Renal cortex interstitium (tissue), 15 donors: ENCODE measurements at places on chromosomes 7 and 10. TPM values are rescaled to one million over a fixed set of nuclear protein-coding genes. Genes with fewer than 3 reads are reported as not detected.

- DNase-seq = no peak
These were observed 125.5 kb downstream of the RNLS start for GRCh38 chr10:88457660-88458059.

GRCh38 chr10:86071145-86071544 lies 295.4 kb downstream of the GRID1 start:
- no peak for DNase-seq

GRCh38 chr10:116877391-116877790 lies 28.1 kb downstream of the ENO4 start:
- DNase-seq = no peak

GRCh38 chr7:80659120-80660055 lies 20.9 kb downstream of the CD36 start:
- no peak for DNase-seq

DNA sequence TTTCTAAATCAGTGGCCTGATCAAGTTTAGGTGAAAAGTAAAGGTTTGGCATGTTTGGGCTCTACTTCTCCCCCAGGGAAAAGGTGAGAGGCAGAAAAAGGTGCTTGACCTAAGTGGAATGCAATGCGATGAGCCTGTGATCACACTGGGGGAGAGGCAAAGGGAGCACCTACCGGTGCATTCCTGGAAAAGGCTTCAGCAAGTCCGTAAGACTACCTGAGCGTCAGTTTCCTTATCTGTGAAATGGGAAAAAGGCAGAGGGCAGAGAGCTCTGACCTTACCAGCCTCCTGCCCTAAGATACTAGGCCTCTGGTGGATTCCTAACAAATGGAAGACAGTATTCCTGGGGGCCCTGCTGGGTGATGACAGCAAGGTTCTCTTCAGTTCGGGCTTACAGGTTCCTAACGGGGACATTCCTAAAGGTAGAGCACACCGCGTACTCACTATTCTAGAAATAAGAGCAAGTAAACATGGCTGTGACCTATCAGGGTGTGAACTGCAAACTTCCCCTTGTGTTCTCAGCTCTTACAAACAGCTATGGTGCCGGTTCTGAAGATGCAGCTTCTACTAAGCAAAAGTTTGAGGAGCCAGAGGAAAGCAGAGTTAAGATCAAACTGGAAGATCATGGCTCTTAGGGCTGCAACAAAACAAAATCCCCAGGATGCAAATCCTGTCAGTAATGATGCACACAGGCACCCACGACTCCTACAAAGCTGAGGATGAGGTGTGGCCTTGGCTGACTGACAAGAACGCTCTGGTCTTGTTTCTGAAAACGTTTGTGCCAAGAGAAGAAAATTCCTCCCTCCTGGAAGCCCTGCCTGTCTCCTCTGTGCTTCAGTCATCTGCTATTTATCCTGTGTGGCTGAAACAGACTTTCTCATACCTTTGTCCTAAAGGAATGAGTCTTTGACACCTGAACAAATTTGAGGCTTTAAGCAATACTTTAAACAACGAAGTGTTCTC lies 13.3 kb upstream of the ACSL5 start:
- no peak for DNase-seq

GRCh38 chr7:69684369-69685292 lies 86.4 kb downstream of the AUTS2 start:
- no peak for DNase-seq

- DNase-seq = no peak
These were observed 110.4 kb upstream of the CCDC6 start for GRCh38 chr10:60016794-60017193.

DNA sequence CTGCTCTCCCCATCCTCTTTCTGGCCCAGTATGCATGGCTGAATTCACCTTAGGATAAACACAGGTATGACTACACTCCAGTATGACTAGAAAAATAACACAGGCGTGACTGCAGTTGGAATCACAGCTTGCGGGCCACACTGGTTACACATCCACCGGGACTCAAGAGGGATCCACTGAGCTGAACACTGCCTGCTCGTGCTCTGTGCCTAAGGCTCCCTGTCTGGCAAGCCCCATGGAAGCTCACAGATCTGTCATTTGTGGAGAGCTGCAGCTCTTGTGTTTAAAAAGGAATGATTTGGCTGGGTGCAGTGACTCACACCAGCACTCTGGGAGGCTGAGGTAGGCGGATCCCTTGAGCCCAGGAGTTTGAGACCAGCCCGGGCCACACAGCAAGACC lies 26.8 kb downstream of the VOPP1 start:
- DNase-seq = no peak

DNA sequence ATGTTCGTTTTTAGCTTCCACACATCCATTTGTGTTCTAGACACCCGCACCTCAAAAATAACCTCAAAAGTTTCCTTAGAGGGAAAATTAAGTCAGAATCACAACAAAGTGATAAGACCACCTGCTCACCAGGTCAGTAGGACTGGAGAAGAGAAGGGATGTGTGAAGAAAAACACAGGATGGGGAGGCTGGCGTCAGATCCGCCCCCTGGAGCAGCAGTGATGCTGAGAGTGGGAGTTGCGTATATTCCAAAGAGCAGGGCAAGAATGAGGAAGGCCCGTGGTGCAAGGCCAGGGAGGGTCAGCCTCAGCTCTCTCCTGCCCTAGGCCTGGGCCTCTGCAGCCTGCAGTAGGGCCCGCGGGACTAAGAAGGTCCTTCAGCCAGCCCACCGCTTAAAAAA lies 28.7 kb downstream of the CRTAC1 start:
- no peak for DNase-seq

DNA sequence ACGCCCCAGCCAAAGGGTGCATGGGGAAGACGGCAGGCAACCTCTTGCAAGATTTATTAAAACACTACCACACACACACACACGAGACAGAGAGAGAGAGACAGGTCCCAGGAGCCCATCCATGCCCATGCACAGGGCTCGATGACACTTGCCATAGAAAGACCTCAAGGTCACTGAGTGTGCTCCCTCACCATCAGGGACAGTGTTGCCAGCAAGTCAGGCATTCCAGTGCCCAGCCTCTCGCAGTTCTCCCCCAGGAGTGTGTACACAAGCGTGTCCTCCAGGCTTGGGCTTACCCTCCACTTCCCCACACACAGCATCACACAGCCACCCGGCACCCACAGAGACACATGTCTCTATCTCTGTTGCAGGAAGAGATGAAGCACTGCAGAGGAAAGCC lies 46.8 kb upstream of the SLF2 start:
- DNase-seq = no peak

The GPER1 gene
- 6.5 TPM for polyA plus RNA-seq

The CUEDC2 gene
- polyA plus RNA-seq = 87.1 TPM

The MMP21 gene
- 0.17 TPM for polyA plus RNA-seq

DNA sequence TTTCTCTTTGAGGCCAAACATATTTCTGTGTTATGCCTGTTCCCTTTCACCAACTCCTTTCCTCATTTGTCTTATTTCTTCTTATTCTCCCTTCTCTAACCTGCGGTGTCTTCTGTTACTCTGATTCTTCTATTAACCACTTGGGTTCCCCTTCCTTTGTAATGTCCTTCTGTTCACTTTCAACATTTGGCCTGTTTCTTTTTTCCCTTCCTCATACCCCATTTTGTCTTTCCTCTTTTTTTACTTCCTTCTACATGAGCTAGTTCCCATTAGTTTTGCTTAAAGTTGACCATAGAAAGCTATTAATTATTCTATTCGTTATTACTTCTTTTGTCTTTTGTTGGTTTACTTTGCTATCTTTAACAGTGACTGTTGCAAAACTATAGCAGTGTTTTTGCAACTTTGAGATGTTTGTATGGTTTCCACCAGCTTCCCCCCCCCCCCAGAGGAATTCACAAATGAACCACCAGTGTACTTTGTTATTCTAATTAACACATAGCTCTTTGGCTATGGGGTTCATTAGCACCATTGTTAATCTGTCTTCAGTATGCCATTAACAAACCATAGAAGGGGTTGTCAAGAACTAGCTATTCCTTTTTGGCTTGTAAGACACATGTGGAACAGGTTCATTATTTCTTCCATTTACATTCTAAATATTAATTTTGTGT lies 2.9 kb downstream of the LRGUK start:
- no peak for DNase-seq

DNA sequence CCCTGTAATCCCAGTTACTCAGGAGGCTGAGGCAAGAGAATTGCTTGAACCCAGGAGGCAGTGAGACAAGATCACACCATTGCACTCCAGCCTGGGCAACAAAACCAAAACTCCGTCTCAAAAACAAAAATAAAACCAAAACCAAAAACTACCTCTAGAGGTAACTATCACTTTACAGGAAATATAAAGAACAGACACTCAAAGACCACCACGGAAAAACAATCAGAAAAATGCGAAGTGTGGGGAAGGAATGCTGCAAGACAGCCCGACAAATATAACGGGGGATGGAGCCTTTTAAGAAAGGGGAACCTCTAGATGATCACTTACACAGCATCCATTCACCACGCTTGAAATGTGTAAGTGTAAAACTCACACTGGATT lies 4.3 kb downstream of the HNRNPF start:
- DNase-seq = no peak

- no peak for DNase-seq
These were observed 105.9 kb downstream of the PRKG1 start for GRCh38 chr10:51180141-51180540.

DNA sequence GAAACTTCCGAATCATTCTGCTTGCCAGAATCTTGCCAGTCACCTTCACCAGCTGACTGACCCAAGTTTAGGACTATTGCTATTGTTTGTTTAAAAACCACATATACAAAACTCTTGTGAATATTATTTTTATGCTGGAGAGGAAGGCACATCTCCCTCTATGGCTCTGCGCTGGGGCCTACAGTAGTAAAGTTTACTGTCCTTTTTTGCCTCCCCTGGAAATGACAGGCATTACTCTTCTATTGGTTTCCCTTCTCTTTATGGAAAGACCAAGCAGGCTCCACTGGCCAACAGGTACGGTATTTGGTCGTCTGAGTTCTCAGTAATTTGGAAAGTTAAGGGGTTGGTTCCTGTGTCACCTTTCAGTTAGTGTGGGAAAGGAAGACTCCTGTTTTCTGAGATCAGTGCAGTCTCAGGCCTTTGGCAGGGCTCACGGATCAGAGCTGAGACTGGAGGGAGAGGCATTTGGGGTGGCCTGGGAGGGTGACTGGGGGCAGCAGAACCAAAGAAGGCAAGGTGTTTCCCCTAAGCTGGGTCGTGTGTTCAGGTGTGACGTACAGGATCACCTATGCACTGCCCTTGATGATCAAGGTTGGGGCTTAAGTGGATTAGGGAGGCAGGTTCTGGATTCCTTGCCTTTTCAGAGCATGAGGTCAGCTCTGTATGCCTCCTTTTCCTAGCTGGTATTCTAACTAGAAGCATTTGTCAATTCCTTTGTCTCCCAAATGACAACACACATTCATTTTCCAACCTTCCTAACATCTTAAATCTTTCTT lies 16.0 kb upstream of the KIF5B start:
- no peak for DNase-seq

The PAX2 gene
- 188 TPM for polyA plus RNA-seq

DNA sequence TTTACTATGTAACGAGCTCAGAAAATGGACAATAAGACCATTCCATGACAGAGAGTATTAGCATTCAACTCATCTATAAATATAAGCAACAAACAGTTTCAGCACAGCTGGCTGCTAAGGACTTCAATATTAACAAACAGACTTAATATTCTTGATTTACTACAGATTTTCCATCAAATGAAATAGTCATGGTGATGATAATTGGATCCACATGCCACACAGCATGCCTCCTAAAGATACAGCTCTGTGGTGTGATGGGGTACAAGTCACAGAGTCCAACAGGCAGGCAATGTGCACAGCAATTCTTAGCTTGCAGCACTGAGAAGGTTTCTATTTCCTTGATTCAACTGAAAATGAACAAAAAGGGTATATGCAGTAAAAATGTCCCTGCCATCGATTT lies 54.0 kb downstream of the DOCK4 start:
- DNase-seq = no peak

DNA sequence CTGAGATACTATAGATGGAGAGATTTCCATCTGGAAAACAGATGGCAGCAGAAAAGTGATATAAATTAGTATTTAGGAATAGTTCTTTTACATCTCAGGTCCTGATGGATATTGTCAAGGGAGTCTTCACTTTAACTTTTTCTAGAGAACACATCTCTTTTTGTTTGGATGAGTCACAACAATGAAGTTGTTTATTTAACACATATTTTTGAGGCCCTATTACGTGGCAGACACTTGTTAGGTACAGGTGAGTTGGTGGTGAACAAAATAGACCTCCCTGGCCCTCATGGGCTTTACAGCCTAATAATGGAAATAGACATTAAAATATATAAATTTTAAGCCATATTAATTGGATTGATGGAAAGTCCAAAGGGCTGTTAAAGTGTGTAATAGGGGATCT lies 168.3 kb downstream of the VTI1A start:
- DNase-seq = no peak

DNA sequence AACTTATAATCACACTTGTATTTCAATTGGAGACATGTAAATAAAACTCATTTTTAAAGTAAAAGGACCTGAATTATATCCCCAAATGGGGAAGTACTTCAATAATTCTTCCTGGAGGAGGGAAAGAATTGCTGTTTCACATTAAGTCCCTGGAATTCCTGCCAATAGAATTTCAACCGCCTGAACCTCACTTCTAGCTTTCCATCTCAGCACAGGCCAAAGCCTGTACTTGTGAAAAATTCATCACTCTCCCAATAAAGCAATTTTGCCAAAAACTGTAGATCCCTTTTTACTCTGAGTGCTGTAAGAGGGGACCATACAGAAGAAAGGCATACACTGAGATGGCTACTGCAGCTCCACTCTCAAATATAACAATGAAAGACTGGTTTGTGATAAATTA lies 54.8 kb downstream of the CADPS2 start:
- DNase-seq = no peak

DNA sequence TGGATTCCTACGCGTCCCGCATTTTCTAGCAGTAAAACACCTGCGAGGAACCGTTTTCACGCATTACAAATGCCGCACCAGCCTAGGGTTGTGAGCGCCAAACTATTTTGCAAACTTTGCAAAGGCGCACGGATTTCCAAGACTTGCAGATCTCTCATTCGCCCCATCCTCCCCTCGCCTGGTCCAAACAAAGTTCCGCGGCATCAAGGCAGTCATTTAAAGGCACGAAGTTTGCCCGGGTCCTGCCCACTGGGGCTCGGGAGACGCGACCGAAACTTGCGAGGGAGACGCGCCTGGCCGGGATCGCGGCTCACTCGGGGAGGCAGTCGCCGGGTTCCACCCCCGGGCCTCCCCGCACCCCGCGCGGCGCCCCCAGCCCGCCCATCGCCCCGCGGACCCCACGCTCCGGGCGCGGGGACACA lies 613 bp downstream of the USP6NL start:
- DNase-seq = no peak

The ACTL6B gene
- not detected for polyA plus RNA-seq

The DOCK4 gene
- 20.5 TPM for polyA plus RNA-seq

The UBTD1 gene
- 9.8 TPM for polyA plus RNA-seq

DNA sequence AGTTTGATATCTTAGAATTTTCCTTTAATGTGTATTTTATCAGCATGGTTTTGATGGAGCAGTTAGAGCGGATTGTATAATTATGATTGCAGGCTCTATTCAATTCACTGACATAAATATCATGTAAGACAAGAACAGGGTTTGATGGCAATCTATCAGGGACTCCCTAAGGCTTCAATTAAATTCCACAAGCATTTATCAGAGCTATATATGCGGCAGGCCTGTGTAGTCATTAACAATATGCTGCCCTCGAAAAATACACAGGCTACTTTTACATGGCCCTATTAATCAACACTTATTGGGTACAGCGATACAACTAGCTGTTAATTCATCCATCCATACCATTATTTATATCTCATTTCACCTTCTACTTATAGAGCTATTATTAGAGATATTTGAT lies 358.1 kb upstream of the TPK1 start:
- DNase-seq = no peak

- no peak for DNase-seq
These were observed 778.3 kb downstream of the CNTNAP2 start for GRCh38 chr7:146894927-146895326.
